ENCODE measurements at places on chromosomes 4 and X.

DNA sequence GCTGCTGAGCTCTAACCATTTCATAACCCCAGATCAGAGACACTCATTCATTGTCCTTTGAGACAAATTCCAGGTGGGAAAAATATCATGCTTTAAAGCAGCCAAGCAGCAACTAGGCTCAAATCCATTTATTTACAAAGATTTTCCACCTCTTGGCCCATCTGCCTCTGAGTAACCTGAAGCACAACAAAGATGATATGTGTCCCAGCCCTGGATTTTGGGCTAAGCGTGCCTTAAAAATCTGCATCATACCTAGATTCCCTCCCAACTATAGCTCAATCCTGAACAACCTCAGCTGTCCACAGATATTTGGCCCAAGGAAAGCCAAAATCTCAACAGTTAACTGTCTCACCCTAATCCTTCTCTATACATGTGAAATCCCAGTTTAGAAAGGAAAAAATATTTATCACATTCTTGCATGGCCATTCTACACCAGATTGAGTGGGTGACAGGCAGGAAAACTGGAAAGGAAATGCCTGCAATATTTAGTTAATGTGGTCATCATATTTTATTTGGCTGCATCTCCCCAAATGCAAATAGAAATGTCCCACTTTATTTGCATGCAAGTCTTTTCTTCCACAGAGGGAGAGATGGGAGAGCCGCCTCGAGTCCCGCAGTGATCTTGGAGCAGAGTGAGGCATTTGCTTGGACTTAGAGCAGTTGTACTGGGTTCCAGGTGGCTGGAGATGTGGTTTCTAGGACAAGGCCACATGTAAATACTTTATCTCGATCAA is 146.4 kb upstream of the EOLA2 start:
- no peak for DNase-seq

GRCh38 chr4:17315459-17315858 is 196.4 kb downstream of the QDPR start:
- no peak for DNase-seq

DNA sequence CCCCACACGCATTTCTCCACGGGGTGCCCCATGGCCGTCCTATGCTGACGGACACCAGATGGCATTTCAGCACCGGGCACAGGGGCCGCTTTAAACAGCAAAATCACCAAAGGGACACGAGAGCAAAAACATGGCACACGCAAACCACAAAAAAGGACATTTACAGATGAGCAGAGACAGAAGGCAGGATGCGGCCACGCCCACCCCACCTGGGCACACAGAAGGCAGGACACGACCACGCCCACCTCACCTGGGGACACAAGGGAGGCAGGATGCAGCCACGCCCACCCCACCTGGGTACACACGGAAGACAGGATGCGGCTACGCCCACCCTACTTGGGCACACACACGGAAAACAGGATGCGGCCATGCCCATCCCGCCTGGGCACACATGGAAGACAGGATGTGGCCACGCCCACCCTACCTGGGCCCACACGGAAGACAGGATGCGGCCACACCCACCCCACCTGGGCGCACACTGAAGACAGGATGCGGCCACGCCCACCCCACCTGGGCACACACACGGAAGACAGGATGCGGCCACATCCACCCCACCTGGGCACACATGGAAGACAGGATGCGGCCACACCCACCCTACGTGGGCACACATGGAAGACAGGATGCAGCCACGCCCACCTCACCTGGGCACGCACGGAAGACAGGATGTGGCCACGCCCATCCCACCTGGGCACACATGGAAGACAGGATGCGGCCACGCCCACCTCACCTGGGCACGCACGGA is 69.1 kb downstream of the FAM53A start:
- DNase-seq: no peak

GRCh38 chr4:1898681-1899080 is 27.5 kb downstream of the NSD2 start:
- DNase-seq: no peak

GRCh38 chr4:26116057-26116456 is 202.0 kb downstream of the SMIM20 start:
- no peak for DNase-seq
